ENCODE measurements at places on chromosomes 7 and 10. TPM values are rescaled to one million over a fixed set of nuclear protein-coding genes. Genes with fewer than 3 reads are reported as not detected.
A peak's percentile ranks its signal among the peaks of the same experiment; 100 is the strongest.

DNA sequence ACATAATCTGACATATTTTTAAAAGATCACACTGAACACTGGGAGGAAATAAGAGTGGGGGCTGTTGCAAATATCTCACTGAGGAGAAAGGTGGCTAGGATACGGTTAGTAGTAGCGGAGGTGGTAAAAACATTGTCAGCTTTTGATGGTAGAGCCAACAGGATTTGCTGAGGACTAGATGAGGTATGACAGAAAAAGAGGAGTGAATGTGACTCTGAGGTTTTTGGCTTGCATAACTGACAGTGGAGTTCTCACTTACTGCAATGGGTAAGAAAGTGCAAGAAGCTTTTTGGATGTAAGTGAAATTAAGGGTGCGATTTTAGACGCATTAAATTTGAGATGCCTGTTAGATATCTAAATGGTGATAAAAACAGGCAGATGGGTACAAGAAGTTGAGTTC, 102.0 kb upstream of the MBL2 start:
- H3K4me3 ChIP-seq = no peak overlapping the region
- no peaks in the 10 kb centered on the region for H3K36me3 ChIP-seq
- no peak for DNase-seq
- no peaks in the 10 kb centered on the region for H3K4me1 ChIP-seq

DNA sequence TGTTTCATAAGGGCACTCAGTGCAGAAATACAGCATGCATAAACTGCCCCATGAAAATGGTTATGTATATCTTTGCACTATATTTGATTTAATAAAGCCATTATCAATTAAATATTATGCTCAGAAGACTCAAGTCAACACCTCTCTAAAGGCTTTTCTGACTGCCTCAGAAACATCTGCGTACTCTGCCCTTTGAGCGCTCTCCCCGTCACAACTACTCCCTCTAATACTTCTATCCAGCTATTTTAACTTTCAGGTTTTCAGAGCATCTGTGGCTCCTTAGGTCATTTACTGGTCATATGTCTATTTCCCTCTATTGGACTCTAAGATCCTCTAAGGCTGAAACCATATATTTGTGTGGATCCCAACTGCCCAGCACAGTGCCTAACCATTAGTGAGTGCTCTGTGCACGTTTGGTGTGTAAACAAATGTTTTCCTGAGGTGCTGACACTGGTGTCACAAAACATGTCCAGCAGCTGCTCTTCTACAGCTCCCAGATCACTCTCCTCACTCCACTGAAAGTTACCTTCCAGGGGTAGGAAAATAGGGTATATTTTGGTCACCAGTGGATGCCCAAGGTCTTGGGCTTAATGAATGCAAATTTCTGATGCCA, 179.1 kb downstream of the BTAF1 start:
- no peak for DNase-seq
- H3K36me3 ChIP-seq = no peaks in the 10 kb centered on the region
- peak overlapping the region; percentile 66 for H3K27ac ChIP-seq
- no peak overlapping the region for H3K4me3 ChIP-seq
- H3K27me3 ChIP-seq = no peaks in the 10 kb centered on the region
- peaks cover 55% of the 10 kb centered on the region for H3K4me1 ChIP-seq

- no peaks in the 10 kb centered on the region for H3K36me3 ChIP-seq
- DNase-seq = no peak
- no peaks in the 10 kb centered on the region for H3K4me1 ChIP-seq
- no peaks in the 10 kb centered on the region for H3K27me3 ChIP-seq
- no peak overlapping the region for H3K27ac ChIP-seq
Measured at GRCh38 chr7:114843102-114843501, 78.8 kb upstream of the MDFIC start.

The FAM25C gene
- total RNA-seq = not detected

The STAMBPL1 gene
- total RNA-seq = 5.5 TPM

GRCh38 chr7:99456288-99456687, 9.7 kb downstream of the ATP5MF start:
- no peaks in the 10 kb centered on the region for H3K27me3 ChIP-seq
- H3K4me3 ChIP-seq = no peak overlapping the region
- no peak for DNase-seq
- peaks cover 42% of the 10 kb centered on the region for H3K36me3 ChIP-seq
